ENCODE measurements at places on chromosomes 5 and 9.

DNA sequence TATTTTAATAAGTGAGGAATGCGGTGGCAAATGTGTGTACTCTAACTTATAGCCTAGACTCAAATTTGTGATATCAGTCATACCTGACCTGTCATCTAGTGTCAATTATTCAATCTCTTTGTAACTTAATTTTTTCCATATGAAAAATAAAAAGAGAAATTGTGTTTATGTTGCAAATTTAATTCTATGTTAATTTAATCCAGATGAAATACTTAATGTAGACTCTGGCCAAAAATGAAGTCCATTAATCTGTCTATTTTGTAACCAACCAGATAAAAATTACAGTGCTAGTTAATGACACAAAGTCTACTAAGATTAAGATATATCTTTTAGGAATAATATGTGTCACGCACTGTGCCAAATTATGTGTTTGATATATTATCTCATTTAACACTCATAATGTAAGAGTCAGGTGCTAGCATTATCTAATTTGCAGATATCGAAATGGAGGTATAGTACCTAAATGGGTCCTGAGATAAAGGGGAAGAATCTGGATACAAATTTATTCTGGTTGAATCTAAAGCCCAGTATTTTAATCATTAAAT lies 712.1 kb downstream of the KCTD16 start:
- no peak for DNase-seq

- DNase-seq: no peak
Observed at GRCh38 chr5:8474569-8474930, 605.6 kb downstream of the MTRR start.

DNA sequence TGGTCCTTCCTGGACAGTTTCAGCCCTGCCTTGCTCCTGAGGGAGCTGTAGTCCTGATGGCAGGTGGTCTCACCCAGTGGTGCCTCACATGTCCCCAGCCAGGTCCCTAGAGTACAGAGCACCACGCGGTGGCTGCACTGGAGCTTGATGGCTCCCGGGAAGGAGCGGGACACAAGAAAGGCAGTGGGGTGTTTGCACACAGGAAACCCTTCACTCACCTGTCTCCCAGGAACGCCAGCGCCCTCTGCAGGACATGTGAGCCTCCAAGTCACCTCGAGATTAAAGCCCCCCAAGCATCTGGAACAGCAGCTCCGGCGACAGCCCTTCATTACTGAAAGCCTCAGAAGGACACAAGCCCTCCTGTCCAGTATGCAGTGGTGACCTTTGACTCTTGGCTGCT lies 19.9 kb upstream of the TMEM250 start:
- DNase-seq: no peak

- no peak for DNase-seq
Observed at GRCh38 chr9:88256216-88256615, 117.9 kb upstream of the SPATA31C2 start.

GRCh38 chr5:173832386-173832785 lies 55.8 kb upstream of the CPEB4 start:
- no peak for DNase-seq

DNA sequence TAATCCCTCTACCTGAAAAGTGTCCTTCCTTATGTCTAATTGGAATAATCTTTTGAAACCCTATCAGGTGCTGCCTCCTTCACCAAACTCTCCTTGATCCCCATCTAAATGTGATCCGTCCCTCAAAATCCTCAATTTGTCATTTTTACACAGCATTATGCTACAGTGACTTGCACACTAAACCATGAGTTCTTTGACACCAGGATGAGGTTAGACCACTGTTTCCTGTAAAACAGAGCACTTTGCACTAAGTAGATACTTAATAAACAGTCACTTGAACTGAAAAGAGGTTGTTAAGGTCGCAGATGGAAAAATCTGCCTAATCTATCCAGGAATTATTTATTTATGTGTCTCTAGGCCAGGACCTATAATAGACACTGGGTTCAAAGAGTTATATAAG lies 44.2 kb upstream of the TLX3 start:
- no peak for DNase-seq

GRCh38 chr9:137198051-137198901 lies 2.3 kb downstream of the TPRN start:
- no peak for DNase-seq

GRCh38 chr9:128316421-128316820 lies 5.8 kb downstream of the TRUB2 start:
- peak; percentile 97 for DNase-seq

- peak; percentile 49 for DNase-seq
Observed at GRCh38 chr5:137735555-137736284, at the start of gene KLHL3. Gene KLHL3 (minus strand): TSS chr5:137736089. CDS start chr5:137735646, 443 bp downstream.

GRCh38 chr9:78144663-78145377 lies 91.1 kb upstream of the CEP78 start:
- DNase-seq: no peak

DNA sequence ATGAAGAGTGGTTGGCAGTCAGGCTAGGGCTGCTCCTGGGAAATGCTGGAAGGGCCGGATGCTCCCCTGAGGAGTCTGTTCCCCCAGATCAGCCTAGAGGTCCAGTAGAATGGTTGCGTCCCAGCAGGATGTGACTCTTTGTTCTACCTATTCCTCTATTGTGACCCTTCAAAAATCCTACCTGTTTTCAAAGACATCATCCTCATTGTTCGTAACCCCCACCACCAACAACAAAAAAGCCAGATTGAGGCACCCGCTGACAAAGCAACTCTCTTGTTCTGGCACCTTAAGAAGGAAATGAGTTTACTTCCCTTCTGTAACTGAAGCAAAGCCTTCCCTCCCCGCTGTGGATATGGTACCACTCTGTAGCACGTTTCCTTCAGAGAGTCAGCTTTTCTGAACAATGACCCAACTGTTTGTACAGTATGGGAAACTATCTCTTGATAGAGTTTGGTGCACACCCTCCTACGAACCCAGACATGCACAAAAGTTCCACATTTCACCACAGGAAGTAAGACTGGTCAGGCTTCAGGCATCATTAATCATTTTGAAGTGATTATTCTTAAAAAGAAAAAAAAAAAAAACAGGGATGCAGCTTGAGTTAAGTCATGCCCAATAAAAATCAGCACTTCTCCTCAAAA lies 207.2 kb downstream of the ENC1 start:
- DNase-seq: peak; percentile 35

DNA sequence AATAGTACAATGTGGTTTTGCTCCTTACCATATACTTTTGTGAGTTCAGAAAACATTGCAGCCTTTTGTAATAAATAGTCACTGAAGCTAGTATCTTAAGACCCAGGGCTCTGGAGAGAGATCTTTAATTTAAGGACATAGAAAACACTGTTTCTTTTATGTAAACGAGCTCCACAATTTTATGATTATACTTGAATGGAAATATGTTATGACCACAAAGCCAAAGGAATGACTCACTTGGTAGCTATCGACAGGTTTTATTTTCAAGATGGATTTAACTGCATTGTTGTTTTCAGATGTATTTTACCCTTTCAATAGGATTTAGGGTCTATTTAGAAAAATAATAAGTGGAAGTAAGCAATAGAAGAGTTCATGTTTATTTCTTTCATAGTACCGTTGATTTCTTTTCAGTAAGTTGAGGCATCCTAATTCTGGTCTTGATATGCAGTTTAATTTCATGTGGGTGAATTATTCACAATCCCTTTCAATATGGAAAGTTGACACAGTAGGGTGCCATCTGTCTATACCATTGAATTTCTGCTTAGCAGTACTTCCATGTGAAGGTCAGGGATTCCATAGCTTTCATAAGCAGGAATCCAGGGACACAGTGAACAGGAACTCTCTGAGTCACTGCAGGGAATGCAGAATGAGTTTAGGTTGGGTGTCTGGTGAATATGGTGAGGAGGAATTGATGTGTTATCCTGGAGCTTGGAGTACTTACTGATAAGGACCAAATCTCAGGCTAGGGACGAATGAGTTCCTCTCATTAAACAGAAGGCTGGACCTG lies 157.6 kb downstream of the CD180 start:
- DNase-seq: no peak

DNA sequence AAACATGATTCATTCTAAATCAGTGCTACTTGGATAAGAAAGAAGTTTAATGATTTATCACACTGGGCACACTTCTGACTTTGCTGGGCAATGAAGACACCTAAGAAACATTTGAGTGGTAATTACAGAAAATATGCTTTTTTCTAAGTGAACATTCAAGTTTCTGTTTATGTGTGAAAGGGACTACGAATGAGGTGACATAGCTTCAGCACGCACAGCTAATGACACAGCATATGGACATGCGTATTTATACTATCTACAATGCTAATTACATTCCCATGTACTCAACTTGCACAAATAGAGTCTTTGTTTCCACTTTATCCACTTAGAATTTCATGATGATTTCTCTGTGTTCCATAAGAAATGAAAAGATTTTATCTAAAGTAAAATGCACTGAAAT lies 40.6 kb downstream of the FREM1 start:
- no peak for DNase-seq

GRCh38 chr9:122904466-122904822 lies 715 bp downstream of the RC3H2 start:
- DNase-seq: peak; percentile 18

DNA sequence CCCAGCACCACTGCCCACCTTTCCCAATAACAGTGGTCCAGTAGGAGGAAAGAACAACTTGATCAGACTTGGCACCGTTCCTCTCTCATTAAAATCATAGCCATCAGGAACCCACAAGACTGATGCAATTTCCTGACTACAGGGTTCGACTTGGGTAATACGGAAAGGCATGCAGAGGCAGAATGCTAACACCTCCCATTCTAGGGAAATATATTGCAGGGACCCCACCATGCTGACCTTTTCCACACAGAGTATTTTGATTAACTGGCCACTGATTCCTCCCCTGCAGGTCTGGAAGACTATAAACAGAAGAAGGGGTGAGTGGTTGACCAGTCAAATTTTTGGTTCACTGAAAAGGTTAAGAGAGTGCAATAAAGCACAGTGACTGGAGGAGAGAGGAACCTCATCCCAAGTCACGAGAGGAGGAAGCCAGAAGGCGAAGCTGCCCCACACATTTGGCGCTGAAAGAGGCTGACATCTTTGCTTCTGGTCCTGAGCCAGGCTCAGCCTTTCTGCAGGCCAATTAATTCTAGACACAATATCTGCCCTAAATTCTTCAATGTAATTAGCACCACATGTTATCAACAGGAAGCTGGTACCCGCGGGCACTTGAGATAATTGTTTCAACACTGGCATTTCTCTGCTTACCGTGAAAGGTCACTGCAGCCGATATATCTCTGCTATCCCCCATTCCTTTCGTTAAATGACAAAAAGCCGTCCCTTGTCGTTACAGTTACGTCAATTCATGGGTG lies 64.7 kb upstream of the SPOCK1 start:
- peak; percentile 35 for DNase-seq

DNA sequence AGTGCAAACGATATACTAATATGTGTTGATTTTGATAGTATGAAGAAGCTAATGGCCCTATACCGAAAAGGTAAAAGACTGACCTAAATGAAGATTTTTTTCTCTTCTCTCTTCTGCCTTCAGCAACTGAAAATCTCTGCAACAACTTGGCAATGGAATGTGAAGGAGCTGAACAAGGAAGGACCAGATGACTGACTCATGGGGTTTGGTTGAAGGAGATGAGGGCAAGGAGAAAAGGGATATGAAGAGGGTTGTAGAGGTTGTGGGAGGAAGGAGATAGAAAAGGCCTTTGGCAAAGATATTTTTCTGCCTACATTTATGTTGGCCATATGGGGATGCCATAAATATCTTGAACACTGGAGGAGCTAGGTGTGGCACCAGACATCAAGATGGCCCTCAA lies 129.7 kb upstream of the CHD1 start:
- no peak for DNase-seq

GRCh38 chr5:57887851-57888621 lies 405.4 kb upstream of the ACTBL2 start:
- DNase-seq: peak; percentile 60

GRCh38 chr9:83981126-83981871 lies 694 bp downstream of the RMI1 start:
- DNase-seq: peak; percentile 28

- peak; percentile 19 for DNase-seq
Observed at GRCh38 chr5:20575571-20575970, 587.6 kb upstream of the CDH18 start.

DNA sequence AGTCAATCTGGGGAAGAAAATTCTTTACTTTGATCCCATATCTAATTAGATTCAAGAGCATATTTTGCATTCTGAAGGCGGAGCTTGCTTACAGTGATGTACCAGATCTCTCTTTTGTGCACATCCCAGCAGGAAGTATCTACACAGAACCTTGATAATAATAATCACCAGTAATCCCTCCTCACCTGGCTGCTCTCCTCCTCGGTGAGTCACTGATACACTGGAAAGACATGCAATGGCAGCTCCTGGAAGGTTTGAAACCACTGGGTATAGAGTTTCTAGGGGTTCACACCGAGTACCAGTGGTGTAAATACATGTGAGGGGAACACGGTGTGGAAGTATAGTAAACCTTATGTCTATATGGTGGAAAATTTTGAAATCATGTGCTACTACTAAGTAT lies 205.5 kb upstream of the TARS1 start:
- no peak for DNase-seq

- no peak for DNase-seq
Observed at GRCh38 chr5:64836190-64836755, 67.5 kb downstream of the CWC27 start.

DNA sequence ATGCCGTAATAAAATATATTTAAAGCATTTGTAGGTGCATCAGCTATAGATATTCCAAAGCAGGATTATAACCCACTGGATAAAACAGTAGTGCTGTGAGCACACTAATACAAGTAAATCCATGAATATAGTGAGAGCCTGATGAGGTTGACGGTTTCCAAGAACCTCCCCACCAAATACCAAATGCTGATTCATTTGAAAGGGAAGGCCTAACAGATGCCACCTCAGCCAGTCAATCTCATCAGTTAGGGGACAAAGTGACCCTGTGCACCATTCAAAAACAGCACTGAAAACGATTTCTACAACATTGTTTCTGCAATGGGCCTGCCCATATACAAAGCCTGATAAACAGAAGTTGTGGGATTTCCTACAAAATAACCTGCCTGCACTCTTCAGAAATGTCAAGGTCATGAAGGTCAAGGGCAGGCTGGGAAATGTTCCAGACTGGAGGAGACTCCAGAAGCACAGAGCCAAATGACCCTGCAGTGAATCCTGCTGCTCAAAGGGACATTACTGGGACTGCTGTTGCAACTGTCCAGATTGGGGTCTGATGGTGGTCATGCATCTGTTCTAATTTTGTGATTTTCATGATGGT lies 69.6 kb downstream of the ROR2 start:
- no peak for DNase-seq

GRCh38 chr5:78566747-78567425 lies 81.7 kb downstream of the LHFPL2 start:
- no peak for DNase-seq

DNA sequence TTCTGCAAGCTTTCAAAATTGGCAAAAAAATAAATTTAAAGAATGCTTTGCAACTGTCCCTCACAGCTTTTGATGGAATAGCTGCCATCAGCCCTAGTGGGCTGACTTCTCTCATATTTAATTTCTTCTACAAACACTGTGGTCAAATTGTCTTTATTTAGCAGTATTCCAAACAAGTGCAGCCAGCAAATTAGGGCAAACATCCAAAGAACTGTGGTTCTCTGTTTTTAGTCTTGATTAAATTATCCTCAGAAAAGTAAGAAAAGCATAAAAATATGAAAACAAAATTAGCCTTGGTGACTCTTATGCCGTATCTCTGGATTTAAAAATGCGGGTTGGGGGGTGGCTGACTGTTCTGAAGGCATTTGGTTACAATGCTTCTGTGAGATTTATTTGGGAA lies 95.8 kb upstream of the RETREG1 start:
- DNase-seq: no peak

GRCh38 chr5:37248421-37248969 lies 681 bp downstream of the CPLANE1 start:
- DNase-seq: peak; percentile 8

GRCh38 chr5:158917731-158918130 lies 182.0 kb downstream of the EBF1 start:
- no peak for DNase-seq

- DNase-seq: no peak
Observed at GRCh38 chr9:37002413-37003217, 31.5 kb downstream of the PAX5 start.

Data from Ammon's horn (tissue), 1 donor.